SHP77 treated with DMSO at 0.1 percent for 48 hours (cell line): ENCODE measurements at places on chromosomes 1 and 21.
A peak's percentile ranks its signal among the peaks of the same experiment; 100 is the strongest.

DNA sequence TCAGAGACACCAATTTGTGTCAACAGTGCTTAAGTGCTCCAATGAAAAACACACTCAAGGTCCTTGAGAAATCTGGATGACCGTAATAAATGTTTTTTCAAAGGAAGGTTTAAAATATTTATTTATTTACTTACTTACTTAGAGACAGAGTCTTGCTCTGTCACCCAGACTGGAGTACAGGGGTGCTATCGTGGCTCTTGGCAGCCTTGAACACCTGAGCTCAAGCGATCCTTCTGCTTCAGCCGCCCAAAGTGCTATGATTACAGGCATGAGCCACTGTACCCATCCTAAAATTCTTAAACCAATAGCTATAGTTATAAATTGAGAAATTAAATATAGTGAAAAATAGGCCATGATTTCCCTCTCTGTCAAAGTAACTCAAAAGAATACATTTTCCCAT is 17.3 kb upstream of the ERICH3 start:
- no peak for DNase-seq

DNA sequence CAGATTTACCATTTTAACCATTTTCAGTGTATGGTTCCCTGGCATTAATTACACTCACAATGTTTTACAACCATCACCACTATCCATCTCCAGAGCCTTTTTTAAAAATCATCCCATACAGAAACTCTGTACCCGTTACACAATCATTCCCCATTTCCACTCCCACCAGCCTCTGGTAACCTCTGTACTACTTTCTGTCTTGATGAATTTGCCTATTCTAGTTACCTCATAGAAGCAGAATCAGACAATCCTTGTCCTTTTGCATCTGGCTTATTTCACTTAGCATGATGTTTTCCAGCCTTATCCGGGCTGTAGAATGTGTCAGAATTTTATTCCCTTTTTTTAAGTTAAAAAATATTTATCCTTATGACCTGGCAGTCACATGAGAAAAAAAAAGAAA is 33.0 kb downstream of the PGM1 start:
- no peak for DNase-seq

GRCh38 chr1:155856975-155857930 is at the start of gene GON4L:
Gene GON4L, minus strand, starts transcription at chr1:155857214. Its CDS starts 3,434 bp downstream, at chr1:155853780.
- DNase-seq, result peak; percentile 99

- DNase-seq, result no peak
These were observed 113.6 kb downstream of the MACF1 start for GRCh38 chr1:39317910-39318633.

DNA sequence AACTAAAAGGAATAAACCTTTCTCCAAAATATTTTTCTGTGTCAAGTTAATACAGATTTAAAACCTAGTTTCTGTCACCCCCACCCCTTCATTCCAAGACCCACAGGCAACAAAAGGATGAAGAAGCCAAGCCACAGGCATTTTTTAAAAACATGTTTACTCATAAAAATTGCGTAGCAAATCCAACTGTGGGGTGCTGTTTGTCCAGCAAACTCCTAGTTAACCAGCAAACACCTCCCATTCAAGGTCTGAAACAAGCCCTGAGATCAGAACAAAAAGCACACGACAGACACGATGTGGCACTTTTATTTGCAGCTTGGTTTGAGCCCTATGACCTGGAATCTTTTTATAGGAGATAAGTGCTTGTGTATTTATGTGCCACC is 149.9 kb upstream of the CAMK1G start:
- no peak for DNase-seq

GRCh38 chr1:182473556-182473955 is 23.6 kb downstream of the RGSL1 start:
- no peak for DNase-seq

DNA sequence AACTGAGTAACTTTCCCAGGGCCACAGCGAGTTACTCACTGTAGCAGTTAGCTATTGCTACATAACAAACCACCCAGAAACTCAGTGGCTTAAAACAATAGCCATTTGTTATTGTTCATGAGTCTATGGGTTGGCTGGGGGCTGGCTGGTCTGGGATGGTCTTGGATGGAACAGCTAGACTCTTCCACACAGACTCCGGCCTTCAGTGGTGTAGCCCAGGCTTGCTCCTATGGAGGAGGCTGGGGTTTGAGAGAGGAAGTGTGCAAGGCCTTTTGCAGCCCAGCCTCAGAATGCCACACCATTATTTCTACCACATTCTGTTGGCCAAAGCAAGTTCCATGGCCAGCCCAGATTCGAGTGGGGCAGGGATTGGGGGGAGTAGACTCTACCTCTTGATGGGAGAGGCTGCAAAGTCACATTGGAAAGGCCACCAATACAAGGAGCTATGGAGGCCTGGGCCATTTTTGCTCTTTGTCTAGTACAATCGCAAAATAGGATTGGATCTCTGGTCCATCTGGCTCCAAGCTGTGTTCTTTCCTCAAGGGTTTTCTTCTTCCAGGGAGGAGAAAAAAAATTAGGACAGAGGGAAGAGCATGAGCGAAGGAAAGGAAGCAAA is 37.5 kb upstream of the TTC22 start:
- DNase-seq, result no peak

DNA sequence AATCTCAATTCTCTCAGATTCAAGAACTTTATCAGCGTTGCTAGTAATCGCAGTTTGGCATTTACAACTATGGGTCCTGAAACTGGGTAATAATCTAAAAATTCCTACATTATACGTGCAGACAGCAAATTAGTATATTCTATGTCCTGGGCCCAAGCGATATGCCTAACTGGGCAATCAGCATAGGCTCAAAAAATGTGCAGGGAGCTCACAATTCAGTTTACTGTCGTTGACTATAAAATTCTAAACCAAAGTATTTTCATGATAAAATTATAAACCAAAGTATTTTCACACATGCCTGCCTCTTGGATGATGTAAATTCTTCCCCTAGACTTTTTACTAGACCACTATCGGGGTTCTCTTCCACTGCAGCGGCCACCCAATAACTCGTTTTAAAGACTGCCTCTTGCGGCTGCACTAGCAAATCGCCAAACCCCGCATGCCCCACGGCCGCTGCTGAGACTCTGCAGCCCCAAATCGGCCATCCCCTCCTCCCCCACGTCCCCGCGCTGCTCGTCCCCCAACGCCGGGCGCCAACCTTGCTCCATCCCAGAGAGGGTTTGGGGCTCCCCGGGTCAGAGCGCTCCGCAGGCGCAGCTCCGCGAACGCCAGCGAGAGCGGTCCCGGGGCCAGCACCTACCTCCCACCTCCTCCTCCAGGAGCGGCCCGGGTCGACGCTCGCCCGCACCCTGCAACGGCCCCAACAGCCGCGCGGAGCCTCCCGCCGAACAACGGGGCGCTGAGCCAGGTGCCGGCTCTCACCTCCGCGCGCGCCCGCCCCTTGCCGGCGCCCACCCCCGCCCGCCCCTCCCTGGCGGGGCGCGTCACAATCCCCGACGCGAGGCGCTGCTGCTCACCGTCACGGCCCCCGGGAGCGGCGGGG is 506 bp downstream of the SSX2IP start:
- no peak for DNase-seq

- no peak for DNase-seq
These were observed 194.5 kb downstream of the HS2ST1 start for GRCh38 chr1:87108814-87109411.

GRCh38 chr1:21216835-21217811 is 40.4 kb upstream of the EIF4G3 start:
- no peak for DNase-seq

DNA sequence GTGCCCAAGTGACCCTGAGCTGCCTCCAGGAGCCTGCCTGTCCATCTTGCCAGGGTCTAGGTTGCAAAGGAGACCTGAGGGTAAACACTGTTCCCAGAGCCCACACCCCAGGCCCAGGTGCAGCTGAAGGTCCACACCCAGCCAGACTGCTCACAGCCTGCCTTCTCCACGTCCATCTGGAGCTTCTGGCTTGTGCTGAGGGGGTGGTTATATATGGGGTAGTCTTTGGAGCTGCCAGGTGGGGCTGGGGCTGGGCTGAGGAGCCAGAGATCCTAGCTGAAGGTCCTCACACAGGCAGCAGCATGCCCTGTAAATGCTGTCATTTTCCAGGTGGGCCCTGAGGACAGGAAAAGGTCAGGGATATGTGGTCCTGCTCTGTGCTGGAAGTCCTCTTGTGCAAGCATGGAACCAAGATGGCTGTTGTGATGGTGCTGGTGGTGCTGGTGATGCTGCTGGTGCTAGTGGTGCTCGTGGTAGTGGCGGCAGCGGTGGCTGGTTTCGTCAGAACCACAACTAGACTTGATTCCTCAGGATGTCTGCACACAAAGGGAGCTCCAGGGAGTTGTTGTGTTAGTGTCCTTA is 182.7 kb downstream of the MATN1 start:
- no peak for DNase-seq

DNA sequence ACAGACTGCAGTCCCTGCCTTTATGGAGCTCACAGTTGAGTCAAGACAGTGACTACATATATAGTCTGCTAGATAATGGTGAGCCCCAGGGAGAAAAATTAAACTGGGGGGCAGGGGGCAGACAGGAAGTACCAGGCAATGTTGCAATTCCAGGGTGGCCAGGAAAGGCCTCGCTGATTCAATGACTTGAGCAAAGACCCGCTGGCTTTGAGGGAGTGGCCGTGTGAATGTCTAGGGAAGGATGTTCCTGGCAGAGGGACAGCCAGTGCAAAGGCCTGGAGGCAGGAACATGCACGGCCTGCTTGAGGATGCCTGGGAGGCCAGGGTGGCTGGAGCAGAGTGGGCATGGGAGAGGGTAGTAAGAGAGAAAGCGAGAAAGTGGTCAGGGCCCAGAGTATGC is 23.0 kb upstream of the EPHA8 start:
- DNase-seq, result no peak

- DNase-seq, result no peak
These were observed 137.7 kb downstream of the ACTL8 start for GRCh38 chr1:17892851-17893250.

GRCh38 chr1:232355162-232356006 is 274.5 kb downstream of the SIPA1L2 start:
- DNase-seq, result no peak

GRCh38 chr1:111191496-111191895 is 8.9 kb downstream of the DENND2D start:
- DNase-seq, result no peak

- DNase-seq, result peak; percentile 94
These were observed 532 bp upstream of the CTNNBIP1 start for GRCh38 chr1:9910423-9911178.

- DNase-seq, result no peak
These were observed 88.8 kb downstream of the KIF1B start for GRCh38 chr1:10299151-10299550.

- DNase-seq, result no peak
These were observed 39.3 kb downstream of the PLEKHA6 start for GRCh38 chr1:204320382-204320804.

DNA sequence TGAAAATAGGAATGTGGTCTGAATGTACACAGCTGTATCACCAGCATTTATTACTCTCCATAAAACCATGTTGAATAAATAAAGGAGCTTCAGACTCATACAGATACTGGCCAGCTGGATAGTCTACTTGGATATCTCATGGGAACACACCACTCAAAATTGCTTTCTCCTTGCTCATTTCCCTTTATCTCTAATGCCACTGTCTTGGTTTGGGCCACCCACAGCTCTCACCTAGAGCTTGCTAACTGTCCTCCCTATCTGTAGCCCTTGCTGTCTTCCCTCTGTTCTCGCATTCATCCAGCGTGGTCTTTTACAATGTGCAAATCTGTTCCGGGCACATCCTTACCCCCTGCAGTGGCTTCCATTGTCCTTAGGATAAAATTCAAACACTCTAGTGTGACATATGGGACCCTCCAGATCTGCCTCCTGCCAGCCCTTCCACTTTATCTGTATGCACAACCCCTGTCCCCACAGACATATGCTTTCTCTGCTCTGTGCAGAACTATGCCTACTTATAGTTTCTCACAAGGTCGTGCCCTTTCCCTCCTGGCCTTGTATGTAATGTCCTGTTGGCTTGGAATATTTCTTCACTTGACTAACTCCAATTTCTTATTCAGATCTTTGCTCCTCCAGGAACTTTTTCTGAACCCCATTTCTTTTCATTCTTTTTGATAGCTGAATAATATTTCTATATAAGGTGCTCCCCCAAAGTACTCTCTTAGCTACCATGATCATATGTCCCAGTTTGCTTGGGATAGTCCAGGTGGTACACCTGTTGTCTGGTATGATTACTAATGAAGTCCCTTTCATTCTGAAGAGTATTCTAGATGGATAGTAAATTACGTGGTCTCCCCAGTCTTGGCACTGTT is 2.9 kb downstream of the FLVCR1 start:
- no peak for DNase-seq

DNA sequence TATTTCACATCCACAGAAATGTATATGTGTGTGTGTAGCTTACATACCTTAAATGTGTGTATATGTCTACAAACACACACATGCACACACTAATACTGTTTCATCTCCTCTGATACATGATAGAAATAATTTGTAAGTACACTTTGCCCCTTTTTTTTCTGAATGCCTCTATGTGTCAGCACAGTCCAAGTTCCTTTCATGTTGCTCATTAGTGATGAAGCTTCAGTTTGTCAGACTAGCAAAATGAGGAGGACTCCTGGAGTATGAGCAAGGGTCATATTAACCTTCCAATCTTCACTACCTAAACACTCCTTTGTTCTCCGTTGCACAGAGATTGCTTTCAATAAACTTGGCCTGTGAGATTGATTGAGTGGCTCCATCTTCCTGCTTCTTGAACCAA is 935.4 kb downstream of the MRPL39 start:
- DNase-seq, result no peak

- no peak for DNase-seq
These were observed 39.5 kb downstream of the PIK3CD start for GRCh38 chr1:9691108-9691445.

- no peak for DNase-seq
These were observed 21.7 kb upstream of the GRIK1 start for GRCh38 chr21:29961291-29962027.

DNA sequence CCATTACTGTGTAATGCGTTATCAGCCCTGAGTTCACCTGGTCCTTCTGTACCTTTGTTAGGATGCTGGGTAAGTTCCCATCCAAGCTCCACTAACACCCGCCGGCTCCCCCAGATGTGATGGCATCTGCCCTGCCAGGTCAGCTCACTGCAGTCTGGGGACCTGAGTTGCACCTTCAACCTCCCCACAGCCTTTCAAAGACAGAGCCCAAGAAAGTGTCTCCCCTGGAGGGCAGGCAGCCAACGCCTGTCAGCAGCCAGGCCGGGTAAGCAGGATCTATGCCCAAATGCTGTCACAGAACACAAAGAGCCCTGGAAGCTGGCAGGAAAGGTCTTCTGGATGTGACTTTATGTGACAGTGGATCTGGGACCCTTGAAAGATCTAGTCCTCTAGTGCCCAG is 13.7 kb downstream of the MRAP start:
- DNase-seq, result no peak

DNA sequence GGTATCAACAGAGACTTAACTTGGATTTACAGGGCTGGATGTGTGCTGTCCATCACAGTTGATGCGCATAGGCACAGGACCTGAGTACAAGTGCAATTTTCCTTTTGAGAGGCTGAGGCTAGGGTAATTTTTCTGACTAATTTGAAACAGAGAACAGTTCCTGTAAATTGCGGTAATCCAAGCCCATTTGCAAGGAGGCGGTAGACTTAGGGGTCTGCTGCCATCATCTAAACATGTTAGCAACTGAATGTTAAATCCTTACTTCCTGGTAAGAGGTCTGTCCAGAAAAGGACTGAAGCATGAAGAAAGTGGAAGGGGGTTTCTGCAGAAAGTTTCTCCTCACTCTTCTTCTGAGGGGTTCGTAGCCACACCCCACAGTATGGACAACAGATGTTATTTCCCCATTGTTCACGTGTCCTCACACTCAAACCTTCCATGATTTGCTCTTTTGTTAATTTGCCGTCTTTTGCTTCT is 23.7 kb upstream of the C1orf198 start:
- DNase-seq, result no peak
